ENCODE measurements at places on chromosomes 16 and 17.
A peak's percentile ranks its signal among the peaks of the same experiment; 100 is the strongest.

DNA sequence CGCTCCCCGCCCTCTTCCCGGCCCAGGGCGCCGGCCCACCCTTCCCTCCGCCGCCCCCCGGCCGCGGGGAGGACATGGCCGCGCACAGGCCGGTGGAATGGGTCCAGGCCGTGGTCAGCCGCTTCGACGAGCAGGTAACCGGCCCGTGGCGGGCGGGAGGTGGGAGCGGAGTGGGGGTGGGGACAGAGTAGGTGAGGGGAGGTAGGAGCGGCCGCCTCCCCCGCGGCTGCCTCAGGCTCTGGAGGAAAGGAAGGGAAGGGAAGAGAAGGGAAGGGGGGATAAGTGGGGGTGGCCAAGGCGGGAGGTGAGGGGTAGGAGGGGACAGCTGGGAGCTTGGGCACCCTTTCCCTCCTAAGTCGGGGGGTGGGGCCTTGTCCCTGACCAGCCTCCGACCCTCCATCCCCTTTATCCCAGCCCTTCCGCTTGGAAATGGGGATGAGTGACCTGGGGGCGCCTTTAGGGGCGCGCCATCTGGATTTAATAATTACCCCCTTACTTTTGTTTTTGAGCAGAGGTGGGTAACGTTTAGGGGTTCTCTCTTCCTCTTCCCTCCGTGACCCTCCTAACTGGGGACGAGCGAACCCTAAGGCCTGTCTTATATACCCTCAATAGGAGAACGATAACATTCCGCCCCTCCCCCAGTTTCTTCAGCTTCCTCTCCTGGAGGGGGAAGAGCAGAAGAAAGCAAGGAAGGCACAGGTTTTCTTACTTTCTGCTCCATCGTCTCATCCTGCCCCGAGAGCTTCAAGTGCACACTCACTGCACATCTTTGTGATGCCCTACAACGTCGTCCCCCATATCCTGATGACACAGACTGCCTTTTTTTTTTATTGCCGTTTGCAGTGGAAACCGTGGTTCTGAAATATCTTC, 694 bp downstream of the NF1 start:
- DNase-seq: peak; percentile 33

GRCh38 chr16:28179354-28179753, 32.4 kb downstream of the XPO6 start:
- DNase-seq: no peak

DNA sequence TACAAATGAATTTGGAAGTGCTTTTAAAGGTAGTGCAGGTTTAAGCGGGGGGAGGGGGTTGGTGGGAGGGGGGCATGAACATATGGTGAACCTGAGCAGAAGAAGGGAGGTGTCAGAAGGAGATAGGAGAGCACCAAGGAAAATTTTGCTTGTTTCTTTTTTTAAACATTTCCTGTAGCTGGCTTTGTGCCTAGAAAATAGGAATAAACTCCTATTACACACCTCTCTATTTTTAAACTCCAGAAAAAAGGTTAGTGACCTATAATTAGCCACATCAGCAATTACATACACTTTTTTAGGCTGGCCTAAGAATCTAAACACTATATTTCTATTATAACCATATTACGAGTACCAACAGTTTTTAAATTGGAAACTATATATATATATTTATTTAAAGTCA, 159.1 kb downstream of the SKAP1 start:
- DNase-seq: no peak

DNA sequence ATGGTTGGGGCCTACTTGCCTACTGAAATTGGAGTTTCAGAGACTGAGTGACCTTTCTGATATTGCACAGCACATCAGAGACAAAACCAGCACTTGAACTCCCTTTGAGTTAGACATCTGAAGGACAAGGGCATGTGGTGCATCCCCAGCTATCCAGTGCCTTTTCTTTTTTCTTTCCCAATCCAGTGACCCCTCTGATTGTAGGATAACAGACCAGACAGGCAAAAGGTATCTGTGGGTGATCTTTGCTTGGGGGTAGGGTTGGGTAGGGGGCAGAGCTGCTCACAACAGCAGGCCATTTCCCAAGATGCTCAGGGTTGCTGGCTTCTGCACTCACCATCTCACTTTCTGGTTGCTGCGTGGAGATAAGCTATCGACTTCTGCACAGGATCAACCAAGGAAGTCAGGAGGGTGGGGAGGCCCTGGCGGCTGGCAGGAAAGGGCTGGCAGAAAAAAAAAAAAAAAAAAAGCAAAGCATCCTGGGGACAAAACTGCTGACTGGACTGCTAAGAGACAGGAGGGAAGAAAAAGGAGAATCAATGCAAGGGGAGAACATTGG, 42.2 kb downstream of the HOXB1 start:
- no peak for DNase-seq

DNA sequence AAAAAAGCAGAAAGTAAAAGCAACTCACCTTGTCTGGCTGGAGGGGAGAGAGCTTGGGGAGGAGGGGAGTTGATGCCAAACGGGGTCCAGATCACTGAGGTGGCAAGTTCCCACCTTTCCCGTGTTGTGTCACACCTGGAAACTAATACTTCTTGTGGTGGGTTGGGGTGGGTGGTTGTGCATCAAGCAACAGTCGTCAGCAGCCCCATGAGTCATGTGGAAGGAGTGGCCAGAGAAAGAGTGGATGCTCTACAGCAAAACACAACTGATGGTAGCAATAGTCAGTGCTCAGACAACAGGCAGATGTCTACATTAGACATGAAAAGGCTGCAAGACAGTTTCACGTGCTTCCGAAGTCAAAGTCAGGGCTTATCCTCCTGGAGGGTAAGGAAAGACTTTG, 35.4 kb downstream of the ARSG start:
- no peak for DNase-seq

DNA sequence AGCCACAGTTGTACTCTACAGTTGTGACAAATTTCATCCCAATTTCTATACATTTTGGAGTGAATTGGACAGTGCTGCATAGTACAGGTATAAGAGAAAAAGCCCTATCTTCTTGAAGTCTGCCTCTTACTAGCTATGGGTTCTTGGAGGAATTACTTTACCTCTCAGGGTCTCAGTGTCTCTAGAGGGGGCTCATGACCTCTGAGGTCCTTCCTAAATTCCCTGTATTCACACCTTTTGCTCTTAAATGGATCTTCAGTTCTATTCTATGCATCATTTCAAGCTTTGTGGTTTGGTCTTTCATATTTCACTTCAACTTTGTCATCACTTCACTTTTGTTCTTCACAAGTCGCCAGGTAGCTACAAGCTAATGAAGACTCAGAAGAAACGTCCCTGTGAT, 71.2 kb upstream of the ERCC4 start:
- no peak for DNase-seq

GRCh38 chr16:75462806-75463205, 1.7 kb downstream of the TMEM170A start:
- DNase-seq: peak; percentile 24

DNA sequence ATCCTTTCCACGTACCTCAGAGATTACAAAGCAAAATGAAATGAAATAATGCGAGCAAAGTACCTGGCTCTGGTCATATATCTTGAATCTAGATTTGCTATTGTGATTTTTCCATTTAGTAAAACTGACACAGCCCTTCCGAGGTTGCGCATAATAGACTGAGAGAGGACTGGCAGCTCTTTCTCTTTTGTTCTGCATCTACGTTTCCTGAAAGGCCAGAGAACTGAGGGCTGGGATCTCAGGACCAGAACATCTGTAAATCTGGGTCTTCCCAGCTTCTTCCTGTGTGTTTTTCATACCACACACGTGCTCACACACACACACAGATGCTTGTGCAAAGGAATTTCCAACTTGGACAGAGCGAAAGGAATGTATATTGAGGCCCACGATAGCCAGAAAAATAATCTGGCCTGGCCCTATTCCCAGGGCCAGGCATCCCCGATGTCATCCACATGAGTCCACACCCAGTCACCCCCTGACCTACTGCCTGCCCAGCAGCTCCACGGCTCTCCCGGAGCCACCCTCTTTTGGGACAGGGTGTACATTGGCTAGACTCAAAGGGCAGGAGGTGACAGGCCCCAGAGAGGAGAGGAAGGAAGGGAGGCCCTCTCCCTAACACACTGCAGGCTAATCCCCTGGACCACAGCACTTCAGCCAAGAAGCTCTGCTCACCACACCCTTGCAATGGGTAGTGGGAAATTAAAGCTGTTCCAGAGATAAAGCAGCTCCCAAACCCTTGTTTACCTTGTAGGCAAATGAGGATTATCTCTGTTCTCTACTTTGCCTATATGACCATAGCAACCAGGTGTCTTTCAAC, 41.8 kb downstream of the NOL11 start:
- DNase-seq: no peak

- DNase-seq: no peak
These were observed 122.4 kb downstream of the LAT start for GRCh38 chr16:29107299-29107698.

GRCh38 chr17:6589266-6589946, 33.1 kb upstream of the PITPNM3 start:
- no peak for DNase-seq

DNA sequence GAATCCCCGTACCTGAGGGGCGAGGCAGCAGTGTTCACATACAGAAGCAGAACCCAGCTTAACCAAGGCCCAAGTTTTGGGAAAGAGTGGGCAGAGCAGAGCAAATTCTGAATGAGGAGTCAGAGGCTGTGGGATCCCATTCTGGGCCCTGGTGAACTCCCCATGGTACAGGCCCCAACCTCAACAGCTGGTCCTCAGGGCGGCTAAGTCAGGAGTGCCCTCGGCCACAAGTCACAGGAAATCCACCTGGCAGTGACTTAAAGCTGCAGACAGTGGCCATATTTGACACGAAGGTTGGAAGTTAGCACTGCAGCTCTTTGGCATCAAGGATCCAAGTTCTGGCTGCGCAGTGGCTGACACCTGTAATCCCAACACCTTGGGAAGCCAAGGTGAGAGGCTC, 237.1 kb downstream of the PARN start:
- no peak for DNase-seq

- no peak for DNase-seq
These were observed 4.2 kb downstream of the RFNG start for GRCh38 chr17:82047379-82047778.

DNA sequence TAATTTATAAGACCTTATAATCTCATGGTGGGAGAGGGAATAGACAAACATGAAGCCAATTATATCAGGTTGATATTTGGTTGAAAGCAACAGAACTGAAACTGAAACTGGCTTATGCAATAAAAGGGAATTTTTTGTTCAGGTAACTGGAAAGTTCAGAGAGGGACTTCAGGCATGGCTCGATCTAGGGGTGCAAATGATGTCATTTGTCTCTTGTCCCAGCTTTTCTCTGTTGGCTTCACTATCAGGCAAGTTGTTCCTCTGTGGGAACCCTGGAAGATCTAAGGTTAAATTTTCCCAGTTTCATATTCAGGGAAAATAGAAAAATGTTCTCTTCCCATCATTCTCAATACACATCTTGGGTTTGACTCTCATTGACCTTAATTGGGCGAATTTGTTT, 59.8 kb downstream of the OTOA start:
- DNase-seq: no peak

DNA sequence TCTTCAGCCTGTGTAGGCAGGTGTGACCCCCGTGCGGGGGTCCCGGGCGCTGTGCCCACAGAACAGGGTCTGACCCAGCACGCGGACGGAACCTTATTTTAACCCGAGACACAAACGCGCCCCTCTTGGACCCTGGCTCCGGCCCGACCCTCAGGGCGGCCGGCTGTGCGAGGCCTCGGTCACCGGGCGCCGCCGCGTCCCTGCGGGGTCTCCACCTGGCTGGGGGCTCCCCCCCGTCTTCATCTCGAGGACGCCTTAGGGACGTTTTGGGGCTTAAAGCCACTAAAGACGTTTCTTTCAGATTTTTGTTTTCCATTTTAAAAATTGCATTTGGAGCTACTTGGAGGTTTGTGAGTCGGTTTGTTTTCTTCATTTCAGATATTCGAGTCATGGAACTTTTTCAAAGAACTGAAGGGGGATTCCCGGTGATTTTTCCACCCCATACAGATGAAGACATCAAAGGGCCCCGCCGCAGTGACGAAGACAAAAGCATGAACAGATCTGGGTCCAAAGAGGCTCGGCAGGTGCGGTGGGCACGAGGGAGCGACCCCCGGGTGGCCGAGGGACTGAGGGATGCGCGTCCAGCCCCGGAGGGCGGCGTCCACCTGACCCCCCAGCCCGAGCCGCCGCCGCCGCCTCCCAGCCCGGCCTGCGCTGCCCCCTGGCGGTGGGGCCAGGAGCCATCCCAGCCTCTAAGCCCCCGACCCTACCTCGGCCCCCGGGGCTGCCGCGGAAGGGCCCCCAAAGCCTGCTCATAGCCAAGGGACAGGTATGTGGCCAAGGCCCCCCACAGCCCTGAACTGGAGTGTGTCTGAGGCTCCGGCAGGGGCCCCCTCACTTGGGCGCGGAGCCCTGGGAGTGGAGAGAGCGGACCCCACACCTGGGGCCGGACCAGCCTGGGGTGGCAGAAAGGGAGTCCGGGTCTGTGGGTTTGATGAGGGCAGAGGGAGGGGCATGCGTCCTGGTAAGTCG, 3.8 kb upstream of the CD7 start:
- DNase-seq: peak; percentile 76

GRCh38 chr16:8323153-8323552, 267.2 kb downstream of the TMEM114 start:
- DNase-seq: no peak

GRCh38 chr17:52648995-52649394, 490.5 kb upstream of the CA10 start:
- DNase-seq: no peak

DNA sequence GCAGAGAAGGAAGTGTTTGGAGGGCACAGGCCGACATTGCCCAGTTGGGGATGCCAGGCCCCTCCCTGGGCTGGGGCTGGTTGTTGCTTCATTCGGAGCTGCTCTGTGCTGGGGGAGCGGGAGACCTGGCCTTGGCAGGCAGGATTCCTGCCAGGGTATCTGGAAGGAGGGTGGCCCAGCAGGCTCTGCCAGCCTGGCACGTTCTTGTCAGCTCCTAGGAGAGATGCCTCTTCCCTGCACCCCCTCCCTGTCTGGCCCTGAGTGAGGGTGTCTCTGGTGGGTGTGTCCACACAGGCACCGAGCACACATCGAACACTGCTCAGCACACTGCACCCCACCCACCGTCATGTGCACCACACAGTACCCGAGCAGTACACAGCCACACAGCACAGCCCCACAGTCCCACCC, 35.2 kb downstream of the ARHGAP23 start:
- no peak for DNase-seq

- DNase-seq: no peak
These were observed 4.4 kb downstream of the DLG4 start for GRCh38 chr17:7215136-7215638.

DNA sequence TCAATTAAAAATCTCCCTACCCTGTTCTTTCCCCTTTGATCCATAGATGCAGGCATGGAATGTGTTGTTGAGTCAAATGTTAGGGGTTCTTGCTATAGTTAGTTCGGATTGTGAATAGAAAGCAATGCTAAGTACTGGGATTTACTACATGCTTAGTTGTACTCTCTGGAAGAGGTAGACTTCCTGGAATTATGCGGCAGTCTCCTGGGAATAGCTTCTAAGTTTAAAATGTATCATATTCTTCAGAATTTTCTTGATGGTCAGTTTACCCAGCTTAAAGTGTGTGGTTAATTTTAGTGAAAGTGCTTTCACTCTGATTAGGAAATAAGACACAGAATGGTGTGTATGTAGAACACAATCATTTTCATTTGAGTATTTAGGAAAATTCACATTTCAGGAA, 3.5 kb downstream of the CLTC start:
- no peak for DNase-seq

GRCh38 chr17:17151055-17151454, 55.1 kb downstream of the PLD6 start:
- no peak for DNase-seq

- DNase-seq: no peak
These were observed 75.1 kb upstream of the ENDOV start for GRCh38 chr17:80339731-80340456.
